Heart left ventricle (tissue), 16 donors: ENCODE measurements at places on chromosomes 5 and 9.

DNA sequence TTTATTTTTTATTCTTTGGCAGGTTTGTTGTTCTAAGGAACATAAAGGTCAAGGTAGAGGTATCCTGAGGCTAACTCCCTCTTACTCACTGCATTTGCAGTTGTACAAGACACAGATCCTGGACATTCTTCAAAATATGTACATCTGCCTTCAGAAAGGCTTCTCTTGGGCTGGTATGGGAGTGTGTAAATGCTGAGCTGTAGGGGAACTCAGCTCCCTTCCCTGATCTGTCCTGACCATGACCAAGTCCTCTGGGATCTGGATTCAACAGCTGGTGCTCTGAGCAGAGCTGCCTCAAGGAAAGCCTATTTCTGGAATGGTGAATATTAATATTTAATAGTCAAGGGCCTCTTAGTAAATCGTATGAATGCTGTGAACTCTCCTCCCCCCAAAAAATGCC, 117.4 kb downstream of the PRKACG start:
- no peak for DNase-seq

DNA sequence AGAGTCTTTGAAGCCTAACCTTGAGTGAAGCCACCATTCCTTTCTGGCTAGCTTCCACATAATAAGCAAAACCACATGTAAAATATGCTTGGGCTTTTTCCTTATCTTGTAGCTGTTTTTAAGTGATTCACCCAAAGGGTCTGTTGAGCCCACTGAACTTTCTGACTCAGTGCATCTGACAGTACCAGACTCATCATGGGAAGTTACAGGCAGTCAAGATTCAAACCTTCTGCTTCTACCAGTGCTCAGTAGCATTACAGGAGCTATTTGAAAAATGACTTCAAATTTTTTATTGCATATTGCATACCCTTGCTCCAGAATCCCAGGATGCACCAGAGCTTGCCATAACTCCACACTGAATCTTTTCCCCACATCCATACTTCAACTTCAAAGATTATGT, 87.5 kb upstream of the PTPRD start:
- no peak for DNase-seq

DNA sequence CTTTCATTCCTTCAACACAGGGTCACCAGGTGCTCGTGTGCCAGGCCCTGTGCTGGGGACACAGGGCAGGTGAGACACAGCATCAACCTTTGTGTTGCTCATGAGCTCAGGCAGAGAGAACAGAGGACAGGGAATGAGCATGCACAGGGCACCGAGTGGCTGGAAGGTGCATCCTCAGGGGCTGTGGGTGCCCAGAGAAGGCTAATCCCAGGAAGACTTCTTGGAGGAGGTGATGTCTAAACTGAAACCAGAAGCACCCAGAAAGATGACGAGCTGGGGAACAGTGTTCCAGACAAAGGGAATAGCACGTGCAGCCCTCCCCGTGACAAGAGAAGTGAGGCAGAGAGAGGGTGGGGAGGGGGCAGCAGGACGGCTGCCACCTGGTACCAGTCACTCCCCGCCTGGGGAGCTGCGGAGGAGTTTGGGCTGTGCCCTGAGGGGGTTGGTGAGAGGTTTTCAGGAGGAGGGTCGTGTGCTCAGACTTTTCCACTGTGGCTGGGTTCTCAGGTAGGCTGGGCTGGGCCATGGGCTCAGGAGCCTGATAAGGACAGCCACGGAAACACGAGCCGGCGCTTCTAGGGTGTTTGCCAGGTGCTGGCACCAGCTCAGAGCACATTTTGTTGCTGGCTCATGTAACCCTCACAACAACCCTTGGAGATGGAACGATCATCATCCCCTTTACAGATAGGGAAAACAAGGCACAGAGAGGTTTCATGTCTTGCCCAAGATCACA, 46.0 kb downstream of the HMCN2 start:
- no peak for DNase-seq

GRCh38 chr5:13569090-13569715, 375.3 kb downstream of the DNAH5 start:
- no peak for DNase-seq

DNA sequence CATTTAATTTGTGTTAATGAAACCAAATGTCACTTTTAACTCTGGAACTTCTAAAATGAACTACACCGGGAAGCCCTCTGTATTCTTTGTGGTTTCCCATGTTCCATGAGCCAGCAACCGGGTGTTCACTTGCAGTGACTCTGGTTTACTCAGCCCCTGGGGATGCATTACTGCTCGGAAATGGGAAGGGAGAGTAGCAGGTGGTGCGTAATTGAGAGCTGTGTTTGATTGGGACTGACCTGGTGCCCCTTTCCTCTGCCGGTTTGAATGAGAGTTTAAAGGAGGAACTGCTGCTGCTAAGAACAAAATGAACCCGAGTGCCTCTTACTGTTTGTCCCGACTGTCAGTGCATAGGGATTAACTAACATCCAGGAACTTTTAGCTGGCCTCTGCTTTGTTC, 100.1 kb upstream of the DHFR start:
- DNase-seq, result no peak

- peak; percentile 68 for DNase-seq
Measured at GRCh38 chr9:112174222-112174964, 704 bp downstream of the SUSD1 start.

- no peak for DNase-seq
Measured at GRCh38 chr9:27189426-27189825, 80.4 kb downstream of the TEK start.

GRCh38 chr9:127644943-127645342, 32.9 kb downstream of the STXBP1 start:
- no peak for DNase-seq

DNA sequence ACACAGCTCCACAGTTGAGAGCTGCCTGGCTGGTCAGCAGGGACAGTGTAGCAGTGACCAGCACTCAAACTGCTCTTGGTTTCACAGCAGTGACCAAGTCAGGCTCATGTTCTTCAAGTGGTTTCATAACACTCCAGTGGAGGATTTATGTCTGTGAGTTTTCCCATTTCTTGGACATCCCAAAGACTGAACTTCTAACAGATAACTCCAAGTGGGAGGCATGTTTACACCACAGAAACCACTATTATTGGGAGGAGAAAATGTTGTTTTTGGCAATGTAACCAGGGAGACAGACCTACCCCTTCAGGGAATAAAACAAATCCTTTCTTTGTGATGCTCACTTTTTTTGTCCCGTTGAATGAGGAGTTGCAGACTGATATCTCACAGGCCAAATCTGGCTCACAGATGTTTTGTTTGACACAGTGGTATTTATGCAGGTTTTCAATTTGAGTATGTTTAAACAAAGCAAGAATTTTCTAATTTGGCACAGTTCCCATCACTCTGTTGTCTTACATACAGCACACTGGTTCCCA, 141.5 kb downstream of the RMI1 start:
- DNase-seq, result no peak

DNA sequence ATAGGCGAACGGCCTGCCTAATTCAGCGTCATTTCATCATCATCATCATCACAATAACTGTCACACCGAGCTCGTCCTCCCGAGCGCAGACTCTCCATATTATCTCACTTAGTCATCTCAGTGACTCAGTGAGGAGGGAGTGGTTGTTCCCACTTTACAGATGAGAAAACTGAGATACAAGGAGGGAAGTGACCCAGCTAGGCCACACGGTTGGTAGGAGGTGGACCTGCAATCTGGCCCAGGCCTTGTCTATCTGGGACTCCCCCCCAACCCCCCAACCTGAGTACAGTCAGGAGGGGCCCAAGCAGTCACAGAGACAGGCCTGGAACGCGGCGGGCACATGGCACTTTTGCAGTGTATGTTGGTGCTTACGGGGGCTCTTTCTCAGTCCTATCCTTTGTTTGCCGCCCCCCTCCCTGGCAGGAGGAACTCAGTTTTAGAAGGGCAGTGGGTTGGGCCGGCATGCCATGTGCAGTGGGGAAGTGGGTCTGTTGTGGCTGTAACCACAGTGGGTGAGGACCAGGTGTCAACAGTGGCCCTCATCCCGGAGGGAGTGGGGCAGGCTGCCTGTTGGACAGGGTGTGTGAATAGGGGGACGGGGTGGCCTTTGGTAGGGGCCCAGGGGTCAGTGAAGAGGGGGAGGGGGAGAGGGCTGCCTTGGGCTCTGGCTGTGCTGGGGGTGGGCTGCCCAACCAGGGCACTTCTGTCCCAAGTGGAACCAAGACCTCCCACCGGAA, 1.7 kb upstream of the RXRA start:
- peak; percentile 61 for DNase-seq

- DNase-seq, result no peak
Measured at GRCh38 chr5:135214897-135215616, 181.0 kb upstream of the PITX1 start.

DNA sequence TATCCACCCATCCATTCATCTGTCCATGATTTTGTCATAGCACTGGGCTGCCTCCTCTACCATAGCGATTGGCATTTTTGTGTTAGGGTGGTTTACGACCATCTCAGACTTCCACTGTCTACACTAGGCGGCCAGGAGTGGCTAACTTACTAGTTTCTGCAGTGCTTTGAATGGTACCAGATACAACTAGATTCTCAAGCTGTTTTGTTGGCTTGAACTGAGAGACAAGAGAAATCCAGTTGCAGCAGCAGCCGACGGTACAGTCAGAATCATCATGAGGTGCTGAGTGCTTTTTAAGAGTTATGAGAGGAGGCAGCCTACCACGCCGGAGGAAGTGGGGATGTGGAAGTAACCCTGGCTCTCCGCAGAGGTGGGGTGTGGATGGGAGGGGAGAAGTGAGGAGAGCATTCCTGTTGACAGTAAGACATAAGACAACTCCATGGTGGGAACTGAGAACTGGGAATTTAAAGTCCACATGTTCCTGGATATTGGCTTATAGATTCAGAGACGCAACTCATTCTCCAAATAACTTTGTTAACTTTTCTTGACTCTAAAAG, 27.9 kb downstream of the COL5A1 start:
- no peak for DNase-seq

- DNase-seq, result peak; percentile 6
Measured at GRCh38 chr5:180135128-180135955, 63.8 kb upstream of the RNF130 start.

- DNase-seq, result no peak
Measured at GRCh38 chr9:35789541-35789940, 1.9 kb upstream of the NPR2 start.

DNA sequence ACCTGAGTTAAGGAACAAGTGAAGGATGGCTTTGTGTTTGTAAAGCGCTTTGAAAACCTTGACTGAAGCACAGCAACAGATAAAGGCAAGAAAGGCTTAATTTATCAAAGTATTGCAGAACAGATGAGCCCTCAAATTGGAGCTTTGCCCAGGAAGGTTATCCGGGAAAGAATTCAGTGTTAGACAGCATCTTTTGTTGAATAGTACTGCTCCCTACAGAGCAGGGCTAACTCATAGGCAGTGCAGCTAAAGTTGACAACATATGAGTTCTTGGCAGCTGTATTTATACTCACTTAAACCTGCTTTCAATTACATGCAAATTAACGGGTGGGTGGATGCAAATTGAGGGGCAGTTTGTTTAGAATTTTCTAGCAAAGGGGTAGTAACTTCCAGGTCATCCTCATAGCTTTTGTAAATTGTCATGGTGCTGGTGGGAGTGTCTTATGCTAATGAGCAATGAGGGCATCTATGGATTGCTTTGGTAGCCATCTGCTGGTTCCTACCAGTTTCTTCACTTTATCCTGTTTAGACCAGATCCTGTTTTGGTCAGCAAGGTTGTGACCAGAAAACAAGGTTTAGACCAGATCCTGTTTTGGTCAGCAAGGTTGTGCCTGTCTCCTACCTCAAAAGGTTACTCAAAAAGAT, 105.8 kb downstream of the GDA start:
- DNase-seq, result no peak

DNA sequence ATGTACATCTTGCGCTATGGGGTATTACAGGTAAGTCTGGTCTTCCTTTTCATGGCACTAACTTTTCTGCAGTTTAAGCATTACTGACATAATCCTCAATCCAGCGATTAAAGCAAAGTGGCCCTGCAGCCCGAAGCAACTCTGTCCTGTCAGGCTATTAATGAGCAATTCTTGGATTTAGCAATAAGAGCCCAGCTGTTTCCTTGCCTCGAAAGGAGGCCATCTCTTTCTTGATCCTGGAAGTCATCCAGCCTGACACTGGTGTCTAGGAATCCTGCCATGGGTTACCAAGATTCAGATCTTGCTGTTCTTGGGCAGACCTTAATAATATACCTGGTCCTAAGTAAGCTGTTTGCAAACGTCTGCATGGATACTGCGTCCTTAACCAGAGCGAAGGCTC, 102.0 kb downstream of the RFK start:
- DNase-seq, result no peak

- DNase-seq, result no peak
Measured at GRCh38 chr5:158287643-158288271, 428.8 kb upstream of the CLINT1 start.

DNA sequence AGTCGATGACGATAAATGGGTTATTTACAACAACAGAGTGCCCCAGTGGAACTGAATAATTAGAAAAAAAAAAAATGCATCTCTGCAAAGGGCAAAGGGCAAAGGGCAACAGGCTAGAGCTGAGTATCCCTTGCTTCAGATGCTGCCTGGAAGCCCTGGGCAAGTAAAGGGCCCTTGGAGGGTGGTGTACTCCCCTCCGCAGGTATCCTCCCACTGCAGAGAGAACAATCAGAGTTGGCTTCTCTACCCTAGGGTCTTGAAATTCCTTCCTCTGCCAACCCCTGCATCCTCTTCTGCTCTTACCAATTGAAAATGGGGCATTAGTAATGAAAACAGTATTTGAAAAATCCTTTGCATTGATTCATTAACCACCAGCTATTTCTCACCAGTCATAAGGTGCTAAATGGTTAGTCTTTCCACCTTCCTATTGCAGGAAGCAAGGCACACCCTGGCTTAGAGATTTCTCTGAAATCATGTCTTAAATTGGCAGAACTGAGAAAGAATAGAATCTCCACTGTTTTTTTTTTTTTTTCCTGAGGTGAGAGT, 122.6 kb downstream of the SEMA6A start:
- DNase-seq, result no peak

- DNase-seq, result no peak
Measured at GRCh38 chr9:132142924-132143323, 18.9 kb upstream of the NTNG2 start.

GRCh38 chr5:58127255-58128220, 332.3 kb downstream of the PLK2 start:
- no peak for DNase-seq

DNA sequence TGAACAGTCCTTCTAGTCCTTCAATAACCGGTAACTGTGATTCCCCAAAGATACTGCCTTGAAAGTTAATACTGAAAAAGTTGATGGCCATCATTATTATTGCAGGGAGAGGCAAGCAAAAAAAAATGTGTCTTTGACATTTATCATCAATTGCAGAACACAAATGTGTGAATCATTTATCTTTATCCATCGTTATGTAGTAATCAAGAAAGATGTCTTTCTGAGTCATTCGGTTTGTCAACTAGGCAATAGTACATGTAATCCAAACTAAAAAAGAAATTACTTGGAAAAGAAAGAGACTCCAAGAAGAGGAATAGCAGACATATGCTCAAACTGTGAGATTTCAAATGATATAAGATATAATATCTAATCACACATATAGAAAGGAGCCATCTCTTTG, 473.0 kb downstream of the CETN3 start:
- no peak for DNase-seq

GRCh38 chr5:17428176-17428800, 69.7 kb upstream of the TAF11L2 start:
- DNase-seq, result no peak

- no peak for DNase-seq
Measured at GRCh38 chr5:1781726-1782384, 17.8 kb downstream of the MRPL36 start.
